ENCODE measurements at places on chromosomes 16 and 17.

GRCh38 chr17:39196808-39197291, 619 bp downstream of the CACNB1 start:
- peak; percentile 57 for DNase-seq

DNA sequence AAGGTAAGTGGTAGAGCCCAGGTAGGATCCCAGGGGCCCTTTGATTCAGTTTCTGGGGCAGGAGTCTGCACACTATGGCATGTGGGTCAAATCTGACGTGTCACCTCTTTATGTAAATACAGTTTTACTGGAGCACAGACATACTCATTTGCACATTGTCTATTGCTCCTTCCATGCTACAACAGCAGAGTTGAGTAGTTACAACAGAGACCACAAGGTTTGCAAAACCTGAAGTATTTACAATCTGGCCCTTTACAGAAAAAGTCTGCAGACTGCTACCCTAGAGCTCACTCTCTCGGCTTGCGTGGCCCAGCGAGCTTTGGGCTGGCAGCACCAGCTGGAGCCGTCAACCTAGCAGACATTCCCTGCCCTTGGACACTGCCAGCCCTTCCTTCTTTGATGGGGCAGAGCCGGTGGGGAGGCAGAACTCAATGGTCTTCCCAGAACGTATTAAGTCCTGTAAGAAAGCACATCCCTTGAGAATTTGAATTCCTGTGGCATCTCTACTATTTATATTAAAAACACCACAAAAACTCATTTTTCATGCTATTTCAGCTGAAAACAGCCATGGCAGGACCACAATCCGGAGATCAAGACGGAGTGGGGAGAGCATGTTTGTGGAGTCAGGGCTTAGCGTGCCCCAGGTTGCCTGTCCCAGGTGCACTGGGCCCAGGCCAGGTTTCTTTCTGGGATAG, 133.1 kb upstream of the NUDT7 start:
- DNase-seq = no peak

DNA sequence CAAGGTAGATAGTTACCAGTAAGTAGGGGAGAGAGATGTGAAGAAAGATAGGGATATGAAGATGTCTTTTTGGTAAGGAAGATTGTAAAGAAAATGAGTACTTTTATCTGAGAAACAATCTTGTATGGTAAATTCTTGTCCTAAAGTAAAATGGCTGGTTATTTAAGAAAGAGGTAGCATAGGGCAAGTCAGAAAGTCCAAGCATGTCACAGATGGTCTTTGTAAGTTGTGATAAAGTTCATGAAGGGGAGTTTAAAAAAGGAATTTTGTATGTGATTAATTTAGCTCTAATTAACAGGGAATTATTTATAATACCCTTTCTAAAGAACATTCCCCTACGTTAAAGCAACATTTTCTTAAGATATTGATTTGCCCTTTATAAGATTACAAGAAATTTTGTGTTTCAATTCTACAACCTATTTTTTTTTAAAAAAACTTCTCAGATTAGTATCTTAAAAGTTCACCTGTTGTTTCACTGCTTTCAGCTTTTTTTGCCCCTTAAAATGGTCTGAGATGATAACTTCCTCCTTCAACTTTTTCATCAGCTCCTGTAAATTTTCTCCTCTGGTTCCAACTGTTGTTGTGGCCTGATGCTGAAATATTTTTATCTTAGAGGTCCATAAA, 16.2 kb upstream of the CPHXL start:
- no peak for DNase-seq

- DNase-seq = no peak
These were observed 104.9 kb downstream of the RMI2 start for GRCh38 chr16:11450136-11450535.

GRCh38 chr17:7767405-7768021, 50.0 kb downstream of the DNAH2 start:
- no peak for DNase-seq

- DNase-seq = no peak
These were observed 306.3 kb downstream of the CNTNAP4 start for GRCh38 chr16:76583466-76583865.

DNA sequence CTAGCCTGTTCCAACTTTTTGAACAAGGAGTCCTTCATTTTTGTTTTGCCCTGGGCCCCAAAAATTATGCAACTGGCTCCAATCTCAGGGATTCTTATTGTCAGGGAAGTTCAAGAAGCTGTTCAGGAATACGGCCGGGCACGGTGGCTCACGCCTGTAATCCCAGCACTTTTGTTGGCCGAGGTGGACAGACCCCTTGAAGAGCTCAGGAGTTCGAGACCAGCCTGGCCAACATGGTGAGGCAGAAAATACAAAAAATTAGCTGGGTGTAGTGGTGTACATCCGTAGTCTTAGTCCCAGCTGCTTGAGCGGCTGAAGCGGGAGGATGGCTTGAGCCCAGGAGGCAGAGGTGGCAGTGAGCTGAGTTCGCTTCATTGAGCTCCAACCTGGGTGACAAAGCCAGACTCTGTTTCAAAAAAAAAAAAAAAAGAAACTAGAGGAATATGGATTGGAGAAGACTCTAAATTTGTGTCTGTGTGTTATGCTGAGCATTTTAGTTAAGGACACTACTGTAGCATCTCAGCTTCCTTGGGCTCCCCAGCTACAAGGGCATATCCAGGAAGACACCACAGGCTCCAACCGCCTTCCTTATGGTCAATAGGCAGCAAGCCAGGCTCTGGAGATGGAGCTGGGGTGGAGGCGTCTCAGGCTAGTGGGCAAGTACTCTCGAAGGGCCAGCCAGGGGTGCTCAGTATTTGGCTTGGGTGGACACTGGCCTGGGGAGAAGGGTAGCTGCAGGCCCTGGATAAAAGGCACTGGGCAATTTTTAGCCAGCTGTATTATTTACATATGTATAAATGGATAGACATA, 56.8 kb upstream of the CREBBP start:
- no peak for DNase-seq

DNA sequence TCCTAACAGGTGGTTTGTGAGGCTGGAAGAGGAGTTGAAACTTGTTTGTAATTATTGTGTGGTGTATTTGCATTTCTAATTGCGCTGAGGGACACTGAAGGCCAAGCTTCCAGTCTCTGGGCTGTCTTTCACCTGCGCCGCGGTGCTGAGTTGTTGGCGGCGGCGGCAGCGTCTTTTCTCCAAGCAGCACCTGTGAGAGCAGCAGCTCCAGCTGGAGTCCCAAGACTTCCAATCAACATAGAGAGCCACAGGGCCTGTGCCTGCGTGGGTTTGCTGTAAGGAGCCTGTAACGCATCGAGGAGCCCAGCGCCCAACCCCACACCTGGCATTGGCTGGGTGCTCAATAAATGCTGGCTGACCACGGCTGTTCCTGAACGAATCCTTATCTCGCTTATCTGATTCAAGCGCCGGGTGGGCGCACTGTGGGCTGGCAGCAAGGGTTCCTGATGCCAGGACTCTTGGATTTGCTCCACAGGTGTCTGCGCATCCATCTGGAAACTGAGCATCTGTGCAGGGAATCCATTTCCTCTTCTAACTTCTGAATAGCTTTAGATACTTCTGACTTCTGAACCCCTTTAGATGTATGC, 138.1 kb downstream of the ASIC2 start:
- no peak for DNase-seq

GRCh38 chr17:32546031-32546444, 59.2 kb downstream of the CDK5R1 start:
- DNase-seq = no peak

GRCh38 chr16:85882181-85882810, 16.7 kb upstream of the IRF8 start:
- DNase-seq = no peak

DNA sequence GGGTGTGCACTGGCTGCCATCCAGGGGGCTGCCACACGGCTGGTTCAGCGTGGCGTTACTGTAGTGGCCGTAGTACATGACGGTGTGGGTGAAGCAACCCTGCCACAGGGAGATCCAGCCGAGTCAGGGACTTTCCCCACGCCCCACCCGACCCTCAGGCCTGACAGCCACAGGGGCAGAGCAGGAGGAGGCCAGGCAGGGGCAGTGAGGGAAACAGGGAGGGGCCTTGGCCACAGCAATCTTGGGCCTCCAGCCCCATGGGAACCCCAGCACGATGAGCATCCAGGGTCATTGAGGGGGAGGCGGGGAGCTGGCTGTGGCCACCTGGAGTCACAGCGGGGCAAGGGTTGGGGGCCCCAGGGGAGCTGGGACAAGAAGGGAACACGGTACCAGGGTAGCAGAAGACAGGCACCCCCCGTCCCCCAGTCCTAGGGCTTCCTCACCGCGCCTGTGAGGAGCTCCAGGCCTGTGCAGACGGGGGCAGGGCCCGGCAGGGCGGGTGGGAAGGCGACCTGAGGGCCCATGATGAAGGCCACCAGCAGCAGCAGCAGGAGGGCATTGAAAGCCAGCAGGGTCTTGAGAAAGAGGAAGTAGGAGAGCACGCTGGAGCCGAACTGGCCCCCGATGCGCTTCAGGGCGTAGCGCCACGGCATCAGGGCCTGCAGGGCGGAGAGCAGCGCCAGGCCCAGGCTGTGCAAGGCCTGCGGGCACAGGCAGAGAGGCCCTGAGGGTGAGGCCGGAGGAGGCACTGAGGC, 4.3 kb downstream of the TMC6 start:
- no peak for DNase-seq

DNA sequence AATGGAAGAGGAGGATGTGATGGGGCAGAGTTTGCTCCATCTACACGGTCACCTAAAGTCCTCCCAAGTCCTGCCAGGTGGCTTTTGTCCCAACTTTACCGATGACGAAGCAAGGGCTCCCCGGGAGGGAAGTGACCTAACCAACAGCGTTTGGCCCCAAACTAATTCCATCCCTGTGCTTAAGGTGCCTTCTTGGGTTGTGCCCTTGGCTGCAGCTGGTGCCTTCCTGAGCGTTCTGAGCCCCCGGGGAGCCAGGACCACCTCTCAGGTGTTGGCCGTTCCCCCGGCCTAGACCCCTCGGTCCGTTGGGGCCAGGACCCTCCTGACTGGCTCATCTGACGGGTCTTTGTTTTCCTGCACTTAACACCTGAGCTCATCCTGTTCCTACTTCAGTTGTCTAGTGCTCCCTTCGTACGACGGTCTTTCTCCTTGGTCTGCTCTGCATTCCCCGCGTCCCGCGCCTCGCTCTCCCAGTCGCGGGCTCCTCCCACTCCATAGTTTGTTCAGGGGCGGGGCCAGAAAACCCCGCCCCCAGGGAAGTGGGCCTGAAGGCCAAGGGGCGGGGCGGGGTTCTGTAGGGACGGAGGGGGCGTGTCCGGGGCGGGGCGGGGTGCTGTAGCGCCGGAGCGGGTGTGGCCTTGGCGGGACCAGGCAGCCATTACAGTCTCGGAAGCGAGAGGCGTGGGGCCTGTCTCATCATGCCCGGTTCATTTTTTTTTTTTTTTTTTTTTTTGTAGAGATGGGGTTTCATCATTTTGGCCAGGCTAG, 822 bp upstream of the ZSCAN10 start:
- DNase-seq = peak; percentile 95

DNA sequence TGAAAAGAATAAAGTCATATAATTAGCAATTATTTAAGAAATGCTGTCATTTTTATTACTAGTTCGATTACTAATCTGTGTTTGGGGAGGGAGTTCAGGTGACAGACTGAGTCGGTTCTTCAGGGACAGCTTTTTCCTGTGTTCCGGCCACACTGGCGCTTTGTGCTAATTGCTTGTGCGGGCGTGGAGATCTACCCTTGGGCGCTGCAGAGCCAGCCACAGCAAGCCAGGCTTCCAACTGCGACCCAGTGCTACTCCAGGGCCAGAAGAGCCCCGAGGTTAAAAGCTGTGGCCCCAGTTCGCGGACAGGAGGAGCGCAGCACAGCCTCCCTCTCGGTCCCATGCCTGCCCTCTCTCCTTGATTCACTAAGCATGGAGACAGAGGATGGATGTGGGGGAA, 6.5 kb upstream of the OR2C1 start:
- no peak for DNase-seq

DNA sequence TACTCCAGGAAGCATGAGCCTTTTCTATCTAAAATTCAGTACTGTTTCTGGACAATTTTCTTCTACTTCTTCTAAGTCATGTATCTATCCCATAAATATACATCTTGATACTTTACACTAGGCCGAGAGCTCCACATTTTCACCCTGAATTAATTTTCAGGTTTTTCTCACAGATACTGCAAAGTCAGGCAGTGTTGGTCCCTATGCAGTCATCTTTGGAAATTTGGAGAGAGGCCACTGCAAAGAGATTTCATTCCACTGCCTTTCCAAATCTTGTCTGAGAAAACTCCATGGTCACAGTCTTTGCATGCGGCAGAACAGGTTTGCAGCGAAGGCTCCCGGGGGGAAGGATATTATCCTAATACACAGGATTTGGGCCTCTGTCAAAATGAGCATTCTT, 28.2 kb downstream of the DUSP14 start:
- no peak for DNase-seq

DNA sequence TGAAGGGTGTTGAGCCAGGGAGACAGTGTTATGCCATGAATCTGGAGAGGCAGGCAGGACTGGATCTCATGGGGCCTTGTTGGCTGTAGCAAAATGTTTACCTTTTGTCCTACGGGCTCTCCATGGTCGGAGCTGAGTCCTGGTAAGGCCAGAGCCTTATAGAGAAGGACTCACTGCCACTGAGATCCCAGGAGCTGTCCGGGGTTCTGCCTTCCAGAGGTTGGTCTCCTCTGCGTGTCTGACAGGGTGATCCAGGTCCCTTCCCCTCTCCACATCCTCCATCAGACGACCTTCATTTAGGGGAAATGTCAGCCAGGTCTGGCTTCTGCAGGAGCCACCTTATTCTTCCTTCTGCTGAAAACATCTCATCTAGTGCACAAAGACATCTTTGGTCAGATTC, 285.2 kb upstream of the N4BP1 start:
- no peak for DNase-seq

DNA sequence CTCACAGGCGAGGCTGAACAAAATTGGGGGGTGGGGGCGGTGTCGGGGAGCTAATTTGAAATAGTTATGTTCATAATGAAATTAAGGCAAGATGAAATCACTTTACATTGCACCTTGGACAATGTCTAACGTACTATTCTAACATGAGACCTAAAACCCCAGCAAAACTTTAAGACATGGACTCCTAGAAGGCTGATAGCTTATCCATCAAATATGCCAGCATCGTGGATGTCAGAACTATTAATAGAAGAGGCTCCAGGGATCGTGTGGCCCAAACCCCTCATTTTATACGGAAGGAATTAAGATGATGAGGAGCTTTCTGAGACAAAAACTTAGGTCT, 279.6 kb downstream of the SOX9 start:
- DNase-seq = no peak

GRCh38 chr16:65984296-65984695, 382.2 kb upstream of the CDH5 start:
- DNase-seq = no peak

DNA sequence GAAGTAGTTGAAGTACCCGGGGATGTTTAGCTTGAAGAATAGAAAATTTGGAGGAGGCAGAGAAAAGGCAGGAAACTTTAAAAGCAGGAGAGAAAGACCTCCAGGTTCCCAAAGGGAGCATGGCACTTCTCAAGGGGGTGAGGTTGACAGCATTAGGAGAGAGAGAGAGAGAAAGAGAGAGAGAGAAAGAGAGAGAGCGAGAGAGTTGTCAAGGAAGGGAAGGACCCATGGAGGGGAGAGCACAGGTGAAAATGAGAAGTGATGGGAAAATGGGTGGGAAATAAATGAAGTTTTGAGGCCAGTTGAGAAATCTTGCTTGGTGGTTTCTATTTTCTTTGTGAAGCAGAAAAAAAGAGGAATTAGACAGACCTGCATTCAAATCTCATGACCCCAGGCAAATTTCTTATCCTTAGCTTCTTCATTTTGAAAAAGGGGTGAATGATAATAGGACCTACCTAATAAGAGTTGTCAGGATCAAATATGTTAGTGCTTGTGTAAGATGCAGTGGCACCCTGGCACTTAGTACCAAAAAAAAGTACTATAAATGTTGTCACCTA, 24.0 kb downstream of the PRKCB start:
- no peak for DNase-seq

GRCh38 chr16:10770907-10771306, 27.3 kb downstream of the NUBP1 start:
- DNase-seq = no peak

GRCh38 chr16:14249291-14250032, 178.3 kb downstream of the MRTFB start:
- DNase-seq = peak; percentile 56

Measured in AG08395 (cell line).